ENCODE measurements at places on chromosomes 1 and 21. TPM values are rescaled to one million over a fixed set of nuclear protein-coding genes. Genes with fewer than 3 reads are reported as not detected.
A peak's percentile ranks its signal among the peaks of the same experiment; 100 is the strongest.

The HAO2 gene
- not detected for total RNA-seq

- H3K27ac ChIP-seq, result peak overlapping the region; percentile 57
- peak overlapping the region; percentile 86 for H3K4me3 ChIP-seq
- peaks cover 21% of the 10 kb centered on the region for H3K4me1 ChIP-seq
- no peaks in the 10 kb centered on the region for H3K27me3 ChIP-seq
Measured at GRCh38 chr1:117060441-117061317, 553 bp downstream of the TTF2 start.

The PEF1 gene
- total RNA-seq, result 86.5 TPM

The IRF6 gene
- total RNA-seq, result under 0.01 TPM

- H3K4me1 ChIP-seq, result peaks cover 8% of the 10 kb centered on the region
- no peak overlapping the region for H3K27ac ChIP-seq
Measured at GRCh38 chr1:230195199-230195598, 128.2 kb downstream of the GALNT2 start.

- DNase-seq, result peak; percentile 82
- no peaks in the 10 kb centered on the region for H3K27me3 ChIP-seq
- H3K36me3 ChIP-seq, result peaks cover 2% of the 10 kb centered on the region
Measured at GRCh38 chr1:180117764-180118116, 36.9 kb upstream of the QSOX1 start.

DNA sequence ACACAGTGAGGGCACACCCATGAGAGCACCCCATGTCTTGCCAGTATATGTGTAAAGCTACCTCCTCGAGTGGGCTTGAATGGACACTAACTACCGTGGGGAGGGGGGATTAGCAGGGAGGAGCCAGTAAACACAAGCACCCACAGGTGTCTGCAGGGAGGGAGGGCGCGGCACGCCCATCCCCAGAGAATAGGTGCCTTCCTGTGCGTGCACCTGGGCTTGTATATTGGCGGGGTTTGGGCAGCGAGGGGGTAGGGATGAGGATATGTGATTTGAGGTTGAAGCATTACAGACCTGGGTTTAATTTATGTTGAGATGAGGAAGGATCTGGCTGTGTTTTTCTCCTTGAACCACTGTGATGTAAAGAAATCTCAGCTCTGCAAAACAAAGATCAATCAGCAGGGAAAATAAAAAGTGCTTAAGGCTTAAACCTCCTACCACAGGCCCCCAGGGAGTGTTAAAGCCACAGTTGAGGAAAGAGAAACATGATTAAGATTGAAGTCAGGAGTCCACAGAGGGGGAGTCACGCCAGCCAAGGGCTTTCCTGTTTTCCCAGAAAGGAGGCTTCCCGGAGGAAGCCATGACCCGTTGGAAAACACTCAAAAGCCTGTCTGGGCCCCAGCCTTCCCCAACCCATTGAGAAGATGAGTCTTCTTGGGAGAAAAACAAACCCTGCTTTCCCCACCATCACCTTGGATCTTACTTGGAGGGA lies 80.0 kb downstream of the CAMK2N1 start:
- peak; percentile 93 for DNase-seq
- peaks cover 28% of the 10 kb centered on the region for H3K27me3 ChIP-seq
- H3K27ac ChIP-seq, result peak overlapping the region; percentile 56
- no peaks in the 10 kb centered on the region for H3K36me3 ChIP-seq

GRCh38 chr1:242731446-242731845 lies 206.9 kb upstream of the PLD5 start:
- no peak overlapping the region for H3K4me3 ChIP-seq
- no peak overlapping the region for H3K27ac ChIP-seq
- H3K36me3 ChIP-seq, result no peaks in the 10 kb centered on the region
- no peaks in the 10 kb centered on the region for H3K27me3 ChIP-seq
- no peaks in the 10 kb centered on the region for H3K4me1 ChIP-seq

The PM20D1 gene
- total RNA-seq, result not detected

DNA sequence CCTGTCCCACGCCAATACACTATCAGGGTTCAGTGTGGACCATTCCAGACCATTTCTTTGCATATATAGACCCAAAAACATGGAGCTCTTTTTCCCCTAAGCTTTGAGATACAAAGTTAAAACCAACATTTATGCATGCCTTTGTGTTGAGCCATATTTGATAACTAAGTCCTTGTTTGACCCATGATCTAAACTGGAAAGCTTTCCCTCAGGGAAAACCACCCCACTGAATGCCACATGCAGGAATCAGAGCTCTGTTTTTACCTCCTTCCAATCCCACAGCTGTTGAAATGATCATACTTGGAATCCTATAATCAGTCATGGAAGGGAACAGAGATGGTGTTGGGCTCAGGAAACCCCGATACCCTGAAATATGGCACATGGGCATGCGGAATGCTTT lies 14.8 kb upstream of the SLC45A1 start:
- no peak overlapping the region for H3K27ac ChIP-seq
- peak; percentile 1 for DNase-seq
- H3K4me1 ChIP-seq, result peaks cover 7% of the 10 kb centered on the region
- no peak overlapping the region for H3K4me3 ChIP-seq

GRCh38 chr1:34761776-34762307 lies 2.3 kb downstream of the GJB4 start:
- no peaks in the 10 kb centered on the region for H3K36me3 ChIP-seq
- peaks cover 4% of the 10 kb centered on the region for H3K27me3 ChIP-seq
- peak; percentile 34 for DNase-seq
- H3K4me3 ChIP-seq, result no peak overlapping the region

The CYP4A22 gene
- not detected for total RNA-seq

- no peaks in the 10 kb centered on the region for H3K27me3 ChIP-seq
- DNase-seq, result no peak
- no peaks in the 10 kb centered on the region for H3K36me3 ChIP-seq
- H3K4me3 ChIP-seq, result no peak overlapping the region
- no peak overlapping the region for H3K27ac ChIP-seq
Measured at GRCh38 chr1:238962941-238963340, 423.4 kb upstream of the CHRM3 start.

DNA sequence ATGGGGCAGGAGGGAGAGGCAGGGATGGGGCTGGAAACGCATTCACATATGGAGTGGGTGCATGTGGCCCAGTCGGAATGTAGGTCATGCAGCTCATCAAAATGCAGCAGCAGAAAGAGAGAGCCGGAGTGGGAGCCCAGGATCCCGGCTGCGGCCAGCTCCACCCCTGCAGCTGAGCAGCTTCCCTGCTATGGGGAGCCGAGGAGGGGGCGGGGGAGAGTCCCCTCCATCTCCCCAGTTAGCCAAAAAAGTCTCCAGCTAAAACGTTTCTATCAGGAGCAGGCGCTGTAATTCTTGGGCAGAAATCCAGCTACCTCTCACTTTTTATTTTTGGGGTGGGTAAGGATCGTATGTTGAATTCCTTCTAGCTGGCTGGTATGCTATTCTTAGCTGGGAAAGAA lies 39.7 kb downstream of the MRPL37 start:
- peaks cover 36% of the 10 kb centered on the region for H3K36me3 ChIP-seq
- peaks cover 3% of the 10 kb centered on the region for H3K4me1 ChIP-seq
- no peaks in the 10 kb centered on the region for H3K27me3 ChIP-seq

DNA sequence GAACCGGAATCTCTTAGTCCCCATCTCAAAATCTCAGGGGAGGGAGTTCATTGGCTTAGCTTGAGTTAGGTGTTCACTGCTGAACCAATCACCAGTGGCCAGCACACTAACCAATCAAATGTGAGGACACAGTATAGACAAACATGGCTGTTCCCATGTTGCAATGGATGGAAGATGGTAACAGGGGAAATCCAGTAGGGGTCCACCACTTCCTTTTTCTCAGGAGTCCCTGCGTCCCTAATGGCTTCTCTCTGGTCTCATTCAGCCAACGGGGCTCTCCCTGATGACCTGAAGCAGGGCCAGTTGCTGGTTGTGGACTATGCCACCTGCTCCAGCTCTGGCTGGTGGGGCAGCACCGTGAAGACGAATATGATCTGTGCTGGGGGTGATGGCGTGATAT lies 9.7 kb downstream of the CELA2B start:
- no peak overlapping the region for H3K27ac ChIP-seq
- H3K36me3 ChIP-seq, result no peaks in the 10 kb centered on the region
- no peaks in the 10 kb centered on the region for H3K4me1 ChIP-seq
- no peak overlapping the region for H3K4me3 ChIP-seq
- H3K27me3 ChIP-seq, result no peaks in the 10 kb centered on the region
- DNase-seq, result peak; percentile 39

- H3K4me1 ChIP-seq, result no peaks in the 10 kb centered on the region
- H3K4me3 ChIP-seq, result no peak overlapping the region
- H3K36me3 ChIP-seq, result no peaks in the 10 kb centered on the region
- no peak for DNase-seq
Measured at GRCh38 chr1:115219927-115220326, 118.1 kb downstream of the NGF start.

The CRYAA gene
- not detected for total RNA-seq

- H3K36me3 ChIP-seq, result no peaks in the 10 kb centered on the region
- H3K27me3 ChIP-seq, result no peaks in the 10 kb centered on the region
- no peak overlapping the region for H3K27ac ChIP-seq
- no peak for DNase-seq
Measured at GRCh38 chr1:215780641-215781040, 213.5 kb downstream of the KCTD3 start.

GRCh38 chr1:219931033-219931432 lies 2.7 kb upstream of the SLC30A10 start:
- H3K27ac ChIP-seq, result no peak overlapping the region
- no peak for DNase-seq
- no peak overlapping the region for H3K4me3 ChIP-seq
- peaks cover 29% of the 10 kb centered on the region for H3K27me3 ChIP-seq
- no peaks in the 10 kb centered on the region for H3K36me3 ChIP-seq

GRCh38 chr1:100699744-100700143 lies 19.8 kb upstream of the VCAM1 start:
- no peak for DNase-seq
- H3K4me3 ChIP-seq, result no peak overlapping the region

DNA sequence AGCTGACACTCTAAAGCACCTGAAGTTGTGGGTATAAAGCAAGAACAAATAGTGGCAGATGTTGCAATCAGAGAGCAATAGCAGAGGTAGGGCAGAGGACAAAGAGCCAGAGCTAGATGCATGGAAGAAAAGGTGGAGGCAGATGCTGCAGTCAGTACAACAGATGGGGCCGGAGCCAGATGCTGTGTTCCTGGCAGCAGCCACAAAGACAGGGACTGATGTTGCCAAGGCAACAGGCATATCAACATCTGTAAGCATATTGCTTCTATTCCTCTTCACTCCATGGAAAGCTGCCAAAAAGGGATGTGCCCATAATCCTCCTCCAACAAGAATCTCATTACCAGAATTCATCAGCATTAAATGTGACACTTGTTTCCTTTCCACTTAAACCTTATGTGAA lies 108.0 kb downstream of the TNNI3K start:
- DNase-seq, result no peak
- H3K27me3 ChIP-seq, result no peaks in the 10 kb centered on the region
- no peaks in the 10 kb centered on the region for H3K4me1 ChIP-seq

DNA sequence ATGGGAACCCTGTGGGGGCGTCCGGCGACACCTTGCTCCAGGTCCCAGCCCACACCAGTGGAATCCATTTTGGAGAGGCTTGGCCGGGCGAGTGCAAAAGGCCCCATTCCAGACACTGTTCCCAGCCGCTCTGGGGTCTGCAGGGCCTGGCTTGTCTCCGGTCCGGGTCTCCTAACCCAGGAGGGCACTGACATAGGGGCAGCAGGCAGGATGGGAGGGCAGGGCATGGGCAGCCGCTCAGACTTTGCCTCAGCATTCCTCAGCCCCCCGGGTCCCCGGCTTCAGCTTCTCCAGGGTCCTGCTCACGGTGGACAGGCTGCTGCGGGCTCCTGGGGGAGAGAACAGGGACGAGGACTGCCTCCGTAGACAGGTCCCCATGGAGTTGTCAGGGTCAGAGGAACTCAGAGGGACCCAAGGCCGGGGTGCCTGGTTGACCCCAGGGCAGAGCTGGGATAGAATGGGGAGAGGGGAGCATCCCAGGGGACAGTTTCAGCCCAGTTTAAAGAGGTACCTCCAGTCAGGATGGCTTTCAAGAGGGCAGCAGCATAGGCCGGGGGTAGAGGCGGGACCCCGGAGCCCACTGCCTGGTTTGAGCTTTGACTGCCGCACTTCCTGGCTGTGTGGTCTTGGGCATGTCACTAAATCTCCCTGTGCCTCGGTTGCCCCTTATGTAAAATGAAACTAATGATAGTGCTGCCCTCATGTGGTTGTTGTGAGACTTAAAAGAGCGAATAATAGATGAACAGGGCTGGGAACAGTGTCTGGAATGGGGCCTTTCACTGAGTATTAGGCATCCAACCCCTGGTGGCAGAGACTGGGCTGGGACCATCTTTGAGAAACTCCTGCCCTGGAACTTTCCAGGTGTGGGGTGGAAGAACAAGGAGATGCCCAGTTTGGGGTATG lies 3.7 kb downstream of the KNCN start:
- H3K4me3 ChIP-seq, result peak overlapping the region; percentile 38
- DNase-seq, result peak; percentile 94
- H3K27ac ChIP-seq, result no peak overlapping the region

- H3K27me3 ChIP-seq, result no peaks in the 10 kb centered on the region
- peak overlapping the region; percentile 82 for H3K27ac ChIP-seq
- peak overlapping the region; percentile 97 for H3K4me3 ChIP-seq
- peaks cover 24% of the 10 kb centered on the region for H3K4me1 ChIP-seq
- peak; percentile 58 for DNase-seq
- peaks cover 23% of the 10 kb centered on the region for H3K36me3 ChIP-seq
Measured at GRCh38 chr1:67429011-67429527, 1.1 kb downstream of the SERBP1 start.

The FALEC gene
- total RNA-seq, result 0.36 TPM

GRCh38 chr1:157080714-157081113 lies 18.9 kb downstream of the ETV3L start:
- DNase-seq, result no peak
- peaks cover 11% of the 10 kb centered on the region for H3K27me3 ChIP-seq
- no peak overlapping the region for H3K27ac ChIP-seq

GRCh38 chr1:10225573-10225972 lies 15.2 kb downstream of the KIF1B start:
- DNase-seq, result no peak
- no peaks in the 10 kb centered on the region for H3K27me3 ChIP-seq
- peaks cover 22% of the 10 kb centered on the region for H3K4me1 ChIP-seq
- no peak overlapping the region for H3K4me3 ChIP-seq
- no peak overlapping the region for H3K27ac ChIP-seq
- H3K36me3 ChIP-seq, result no peaks in the 10 kb centered on the region

The PRAMEF13 gene
- total RNA-seq, result not detected

DNA sequence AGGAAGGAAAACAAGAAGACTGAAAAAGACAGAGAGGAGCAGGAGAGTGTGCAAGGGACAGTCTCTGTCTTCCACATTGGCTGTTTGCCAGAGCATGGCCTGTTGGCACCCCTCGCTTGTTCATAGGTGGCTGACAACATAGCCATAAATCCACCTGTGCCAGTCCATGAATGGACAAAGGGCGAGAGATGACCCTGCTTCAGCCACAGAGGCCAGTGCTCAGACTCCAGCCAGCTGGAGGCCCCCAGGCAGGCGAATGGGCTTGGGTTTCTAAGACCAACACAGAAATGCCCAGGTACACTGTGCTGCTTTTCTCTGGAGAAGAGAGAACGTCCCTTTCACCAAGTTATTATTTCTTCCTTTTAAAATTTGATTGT lies 60.6 kb downstream of the RIPK4 start:
- peaks cover 25% of the 10 kb centered on the region for H3K27me3 ChIP-seq
- no peaks in the 10 kb centered on the region for H3K4me1 ChIP-seq
- DNase-seq, result no peak
- H3K36me3 ChIP-seq, result no peaks in the 10 kb centered on the region

All from osteoblast (primary cell).